ENCODE measurements at places on chromosomes 13 and 19. TPM values are rescaled to one million over a fixed set of nuclear protein-coding genes. Genes with fewer than 3 reads are reported as not detected.

DNA sequence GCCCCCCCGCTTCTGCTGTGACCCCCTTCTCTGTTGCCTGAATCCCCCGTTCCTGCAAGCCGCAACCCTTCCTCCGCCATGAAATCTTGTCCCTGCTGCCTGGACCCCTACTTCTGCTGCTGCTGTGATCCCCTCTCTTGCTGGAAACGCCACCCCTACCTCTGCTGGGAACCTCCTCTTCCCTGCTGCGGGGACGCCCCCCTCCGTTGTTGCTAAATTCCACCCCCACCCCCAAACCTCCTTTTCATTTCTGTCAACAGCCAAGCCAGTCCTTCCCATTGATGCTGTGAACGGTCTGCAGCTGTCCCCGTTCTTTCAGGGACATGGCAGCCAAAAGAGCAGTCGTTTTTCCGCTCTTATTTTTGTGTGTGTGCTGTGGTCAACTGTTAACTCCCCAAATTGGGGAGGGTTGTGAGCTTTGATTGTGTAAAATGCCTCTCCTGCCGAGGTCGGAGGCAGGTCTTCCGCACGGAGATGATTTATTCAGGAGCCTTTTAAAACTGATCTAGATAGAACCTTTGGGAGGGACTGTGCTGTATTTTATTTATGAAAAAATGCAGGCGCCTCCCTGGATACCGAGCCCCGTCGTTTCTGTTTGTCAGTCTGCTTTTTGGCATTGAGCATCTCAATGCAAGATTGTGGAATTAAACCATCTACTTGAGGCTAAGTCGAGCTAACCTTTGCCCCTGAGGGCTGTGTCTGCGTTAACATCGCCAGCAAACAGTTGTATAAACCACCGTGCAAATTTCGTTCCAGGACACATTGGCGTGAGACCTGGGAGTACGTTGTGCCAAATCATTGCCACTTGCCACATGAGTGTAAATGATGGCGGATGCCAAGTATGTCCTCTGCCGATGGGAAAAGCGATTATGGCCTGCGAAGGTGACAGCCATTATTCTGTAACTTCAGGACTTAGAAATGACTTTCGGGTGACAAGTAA is 27.9 kb upstream of the NDUFS7 start:
- DNase-seq = no peak

GRCh38 chr19:15187026-15188007 is 13.5 kb downstream of the NOTCH3 start:
- no peak for DNase-seq

GRCh38 chr13:106344342-106344741 is 191.1 kb downstream of the EFNB2 start:
- DNase-seq = no peak

GRCh38 chr13:46173656-46174055 is 8.3 kb downstream of the LCP1 start:
- DNase-seq = no peak

DNA sequence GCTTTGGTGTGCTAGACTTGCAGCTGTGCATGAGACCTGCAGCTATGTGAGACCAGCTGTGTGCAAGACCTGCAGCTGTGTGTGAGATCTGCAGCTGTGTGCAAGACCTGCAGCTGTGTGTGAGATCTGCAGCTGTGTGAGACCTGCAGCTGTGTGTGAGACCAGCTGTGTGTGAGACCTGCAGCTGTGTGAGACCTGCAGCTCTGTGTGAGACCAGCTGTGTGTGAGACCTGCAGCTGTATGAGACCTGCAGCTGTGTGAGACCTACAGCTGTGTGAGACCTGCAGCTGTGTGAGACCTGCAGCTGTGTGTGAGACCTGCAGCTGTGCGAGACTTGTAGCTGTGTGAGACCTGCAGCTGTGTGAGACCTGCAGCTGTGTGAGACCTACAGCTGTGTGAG is 6.7 kb upstream of the DCUN1D2 start:
- no peak for DNase-seq

DNA sequence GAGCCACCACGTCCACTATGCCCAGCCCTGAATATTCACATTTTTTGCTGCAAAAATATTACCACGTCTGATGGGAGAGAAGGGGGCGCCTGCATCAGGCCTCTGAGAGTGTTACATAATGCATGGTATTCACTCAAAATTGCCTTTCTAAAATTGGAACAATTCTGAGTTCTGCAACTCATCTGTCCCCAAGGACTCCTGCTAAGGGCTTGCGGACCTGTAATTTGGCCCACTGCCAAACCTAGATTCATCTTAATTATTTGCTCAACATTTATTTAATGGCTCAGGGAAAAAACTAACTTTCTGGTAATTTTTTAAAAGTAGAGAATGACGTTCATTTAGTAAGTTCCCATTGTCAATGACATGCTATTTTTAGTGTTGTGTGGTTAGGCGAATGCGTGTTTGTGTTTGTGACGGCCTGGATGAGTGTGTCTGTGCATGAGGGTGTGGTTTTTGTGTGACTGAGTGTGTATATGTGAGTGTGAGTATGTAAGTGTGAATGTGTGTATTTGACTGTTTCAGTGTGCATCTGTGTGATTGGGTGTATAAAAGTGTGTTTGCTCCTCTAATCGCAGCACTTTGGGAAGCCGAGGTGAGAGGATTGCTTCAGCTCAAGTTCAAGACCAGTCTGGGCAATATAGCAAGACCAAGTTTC is 8.8 kb downstream of the INAFM1 start:
- no peak for DNase-seq

DNA sequence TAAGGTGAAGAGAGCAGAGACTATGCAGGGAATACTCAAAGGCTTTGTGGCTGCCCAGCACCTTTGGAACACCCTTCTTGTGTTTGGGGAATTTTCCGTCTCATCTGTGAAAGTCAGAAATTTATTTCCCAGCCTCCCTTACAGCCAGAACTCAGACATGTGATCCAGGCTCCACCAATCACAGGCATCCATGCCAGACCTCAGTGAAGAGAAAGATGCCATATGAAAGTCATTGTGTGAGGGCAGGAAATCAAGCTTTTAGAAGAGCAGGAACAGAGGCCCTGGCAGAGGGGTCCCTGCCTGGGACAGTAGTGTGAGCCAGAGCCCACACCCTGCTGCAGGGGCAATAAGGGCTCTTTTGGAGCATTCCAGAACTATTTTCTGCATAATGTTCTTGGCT is 12.1 kb downstream of the CCDC70 start:
- DNase-seq = no peak

DNA sequence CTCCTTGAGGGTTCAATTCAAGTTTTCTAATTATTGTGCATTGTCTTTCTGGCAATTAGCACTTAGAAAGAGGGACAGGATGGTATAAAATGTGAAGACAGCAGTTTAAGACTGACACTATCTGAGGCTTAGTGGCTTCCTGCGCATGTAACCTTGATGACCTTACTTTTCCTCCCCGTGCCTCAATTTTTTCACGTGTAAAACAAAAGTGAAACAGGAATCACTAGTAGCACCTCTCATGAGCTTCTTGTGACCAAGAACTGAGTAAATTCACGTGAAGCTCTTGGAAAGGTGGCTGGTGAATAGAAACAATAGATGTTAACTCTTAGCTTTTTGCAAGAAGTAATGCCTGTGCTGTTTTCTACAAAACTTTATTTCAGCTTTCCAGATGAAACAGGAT is 233.9 kb downstream of the LMO7 start:
- DNase-seq = no peak

DNA sequence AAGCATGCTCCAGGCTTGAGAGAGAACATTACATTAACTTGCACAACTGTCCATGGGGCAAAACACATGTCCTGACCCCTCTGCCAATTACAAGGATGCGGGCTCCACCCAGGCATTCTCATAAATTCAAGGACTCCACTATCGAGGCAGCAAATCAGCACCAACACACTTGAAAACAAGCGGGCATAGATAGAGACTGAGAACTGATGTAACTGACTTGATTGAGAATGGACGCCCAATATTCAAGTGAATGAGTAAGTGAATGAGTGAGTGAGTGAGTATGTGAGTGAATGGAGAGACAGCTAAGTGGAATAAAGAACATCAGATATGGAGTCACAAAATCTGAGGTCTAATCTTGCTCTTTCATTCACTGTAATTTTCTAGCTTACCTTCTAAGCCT is 75.0 kb upstream of the VSTM2B start:
- DNase-seq = no peak

CEACAM4 gene
- 0.12 TPM for polyA plus RNA-seq

ZNF536 gene
- 2.7 TPM for polyA plus RNA-seq

ZNF749 gene
- 10.5 TPM for polyA plus RNA-seq

TLE2 gene
- 39.6 TPM for polyA plus RNA-seq

FCGBP gene
- polyA plus RNA-seq = 13.2 TPM

FSD1 gene
- polyA plus RNA-seq = 5.6 TPM

All from renal cortex interstitium (tissue), 15 donors.